ENCODE measurements at places on chromosomes 3 and 15.

- no peak for DNase-seq
Observed at GRCh38 chr3:17990390-17990789, 248.0 kb upstream of the TBC1D5 start.

GRCh38 chr3:141644931-141645330 is 93.2 kb upstream of the RNF7 start:
- peak; percentile 37 for DNase-seq

GRCh38 chr15:84819291-84819768 is 2.2 kb downstream of the ALPK3 start:
- no peak for DNase-seq

- DNase-seq = no peak
Observed at GRCh38 chr3:136979684-136980083, 21.9 kb downstream of the IL20RB start.

- no peak for DNase-seq
Observed at GRCh38 chr3:43391621-43392020, 105.3 kb downstream of the SNRK start.

GRCh38 chr3:45585371-45585770 is 9.2 kb upstream of the LIMD1 start:
- no peak for DNase-seq

- DNase-seq = no peak
Observed at GRCh38 chr3:40009991-40010390, 200.6 kb downstream of the MYRIP start.

- DNase-seq = no peak
Observed at GRCh38 chr3:21441821-21442220, 309.2 kb downstream of the ZNF385D start.

GRCh38 chr3:39166932-39167532 is 13.6 kb upstream of the CSRNP1 start:
- DNase-seq = no peak

DNA sequence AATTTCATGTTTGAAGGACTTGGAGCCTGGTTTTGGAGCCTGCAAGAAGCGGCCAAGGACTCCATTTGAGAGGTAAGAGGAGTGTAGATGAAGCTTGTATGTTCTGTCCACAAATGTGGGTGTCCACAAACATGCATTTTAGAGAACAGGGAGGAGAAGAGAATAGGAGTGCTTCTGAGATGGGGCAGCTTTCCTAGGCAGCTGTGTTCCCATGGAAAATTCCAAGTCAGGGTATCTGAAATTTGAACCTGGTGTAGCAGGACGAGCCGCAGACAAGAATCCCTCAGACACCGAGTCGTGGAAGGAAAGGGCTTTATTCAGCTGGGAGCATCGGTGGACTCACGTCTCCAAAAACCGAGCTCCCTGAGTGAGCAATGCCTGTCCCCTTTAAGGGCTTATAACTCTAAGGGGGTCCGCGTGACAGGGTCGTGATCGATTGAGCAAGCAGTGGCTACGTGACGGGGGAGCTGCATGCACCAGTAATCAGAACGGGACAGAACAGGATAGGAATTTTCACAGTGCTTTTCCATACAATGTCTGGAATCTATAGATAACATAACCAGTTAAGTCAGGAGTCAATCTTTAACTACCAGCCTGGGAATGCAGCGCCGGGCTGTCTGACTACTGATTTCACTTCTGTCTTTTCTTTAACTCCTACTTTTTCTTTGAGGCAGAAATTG is 71.4 kb upstream of the WDR72 start:
- DNase-seq = no peak

DNA sequence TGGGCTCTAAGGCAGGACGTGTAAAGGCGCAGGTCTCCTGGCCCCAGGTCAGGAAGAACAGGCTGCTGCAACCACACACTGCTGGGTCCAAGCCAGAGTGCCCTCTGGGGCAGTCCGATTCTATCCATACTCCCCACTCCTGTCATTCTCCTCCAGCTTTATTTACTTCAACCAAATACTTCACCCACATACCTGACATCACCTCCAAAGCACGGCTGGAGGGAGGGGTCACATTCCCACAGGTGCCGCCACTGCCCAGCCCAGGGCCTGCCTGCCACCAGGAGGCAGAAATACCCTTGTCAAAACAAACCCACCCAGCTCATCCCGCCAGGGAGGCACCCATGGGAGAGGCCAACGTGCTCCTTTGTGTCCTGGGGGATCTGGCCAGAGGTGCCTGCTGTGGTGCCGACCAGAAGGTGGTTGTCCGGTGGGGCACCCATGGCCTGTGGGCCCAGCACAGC is 100.4 kb downstream of the DAPK2 start:
- DNase-seq = no peak

GRCh38 chr3:67534594-67534993 is 119.8 kb downstream of the SUCLG2 start:
- no peak for DNase-seq

- DNase-seq = no peak
Observed at GRCh38 chr15:99169769-99170311, 65.0 kb downstream of the SYNM start.

DNA sequence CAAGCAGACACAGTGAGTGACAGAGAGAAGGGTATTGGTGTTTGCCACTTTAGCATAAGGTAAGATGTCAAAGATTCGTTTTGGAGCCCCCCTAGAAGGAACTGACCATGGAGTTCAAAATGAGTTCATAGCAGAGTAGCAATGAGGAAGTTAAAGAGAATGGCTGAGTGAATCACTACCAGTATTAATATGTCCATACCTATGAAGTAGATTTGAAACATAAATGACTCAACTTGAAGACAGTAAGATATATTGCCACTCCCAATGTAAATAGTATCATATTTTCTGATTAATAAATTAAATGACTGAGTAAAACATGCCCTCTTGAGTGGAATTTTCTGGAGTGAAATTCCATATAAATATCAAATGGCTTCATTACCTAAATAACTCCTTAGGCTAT is 675.1 kb downstream of the NLGN1 start:
- DNase-seq = no peak

- no peak for DNase-seq
Observed at GRCh38 chr3:39879581-39879980, 70.2 kb downstream of the MYRIP start.

- no peak for DNase-seq
Observed at GRCh38 chr3:312160-312733, 115.7 kb downstream of the CHL1 start.

GRCh38 chr15:63474810-63475316 is 29.5 kb upstream of the USP3 start:
- DNase-seq = no peak

GRCh38 chr15:71807125-71807629 is 3.2 kb upstream of the NR2E3 start:
- no peak for DNase-seq

DNA sequence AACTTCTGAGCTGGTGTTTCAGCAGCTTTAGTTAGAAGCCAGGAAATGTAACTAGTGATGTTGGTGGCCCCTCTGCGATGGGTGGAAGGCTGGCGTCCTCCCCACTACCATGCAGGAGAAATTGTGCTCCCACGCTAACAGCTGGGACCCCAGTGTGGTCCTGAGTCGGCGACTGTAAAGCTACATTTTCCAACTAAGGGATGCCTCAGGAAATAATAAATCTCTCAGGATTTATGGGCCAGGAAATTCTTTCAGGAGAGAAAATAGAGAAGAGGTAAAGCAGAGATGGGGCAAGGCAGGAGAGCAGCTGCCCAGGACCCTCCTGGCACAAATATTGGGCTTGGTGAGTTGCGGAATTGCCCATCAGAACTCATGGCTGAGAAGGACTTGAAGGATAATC is 186.9 kb downstream of the OPA1 start:
- no peak for DNase-seq

DNA sequence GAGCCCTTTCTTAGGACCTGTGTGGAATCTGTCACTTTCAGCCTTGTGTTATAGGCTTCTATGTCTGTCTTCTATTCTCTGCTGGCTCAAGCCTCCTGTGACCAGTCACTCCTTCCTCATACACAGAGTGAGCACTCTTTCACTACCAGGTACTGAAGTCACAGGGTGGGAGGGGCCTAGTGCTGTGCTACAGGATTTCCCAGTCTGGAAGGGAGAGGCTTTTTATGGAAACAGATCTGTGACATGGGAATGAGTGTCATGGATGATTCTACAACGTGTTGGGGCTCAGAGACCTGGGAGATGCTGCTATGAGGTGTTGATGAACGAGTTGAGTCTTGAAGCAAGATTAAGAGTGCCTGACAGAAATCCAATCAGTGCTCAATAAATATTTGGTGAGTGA is 100.5 kb downstream of the PDCD6IP start:
- DNase-seq = no peak

GRCh38 chr3:114608293-114608692 is 314.5 kb downstream of the TIGIT start:
- DNase-seq = no peak

DNA sequence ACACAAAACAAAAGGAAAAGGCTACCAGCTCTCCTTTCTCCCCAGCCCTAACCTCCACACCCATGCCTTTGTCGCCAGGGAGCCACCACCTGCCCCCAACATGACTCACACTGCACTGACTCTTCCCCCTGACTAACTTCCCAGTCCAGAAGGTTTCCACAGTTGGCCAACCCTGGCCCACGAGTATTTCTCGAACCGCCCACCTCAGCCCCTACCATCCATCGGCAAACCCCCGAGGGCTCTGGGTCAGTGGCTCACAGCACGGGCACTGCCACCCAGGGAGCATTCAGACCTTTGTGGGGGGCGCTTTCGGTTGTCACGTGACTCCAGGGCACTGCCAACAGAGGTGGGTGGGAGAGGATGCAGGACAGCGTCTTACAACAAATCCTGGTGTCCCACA is 152.3 kb downstream of the LRRC28 start:
- DNase-seq = no peak

DNA sequence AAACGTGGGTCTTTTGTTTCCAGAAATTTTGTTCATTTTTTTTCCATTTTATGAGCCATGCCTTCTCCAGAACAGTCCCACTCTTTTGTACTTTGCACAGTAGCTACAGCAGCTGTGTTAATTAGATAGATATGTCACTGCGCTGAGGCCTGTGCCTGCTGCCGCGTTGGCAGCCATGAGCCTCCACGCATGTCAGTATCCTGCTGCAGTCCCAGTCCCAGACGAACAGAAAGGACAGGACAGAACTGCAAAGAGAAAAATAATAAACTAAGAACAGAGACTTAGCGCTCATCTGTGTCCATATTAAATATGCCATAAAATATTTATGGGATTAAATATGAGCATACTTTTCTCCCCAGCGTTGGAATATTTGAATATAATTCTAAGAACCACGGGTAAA is 442.4 kb upstream of the RARB start:
- DNase-seq = no peak

DNA sequence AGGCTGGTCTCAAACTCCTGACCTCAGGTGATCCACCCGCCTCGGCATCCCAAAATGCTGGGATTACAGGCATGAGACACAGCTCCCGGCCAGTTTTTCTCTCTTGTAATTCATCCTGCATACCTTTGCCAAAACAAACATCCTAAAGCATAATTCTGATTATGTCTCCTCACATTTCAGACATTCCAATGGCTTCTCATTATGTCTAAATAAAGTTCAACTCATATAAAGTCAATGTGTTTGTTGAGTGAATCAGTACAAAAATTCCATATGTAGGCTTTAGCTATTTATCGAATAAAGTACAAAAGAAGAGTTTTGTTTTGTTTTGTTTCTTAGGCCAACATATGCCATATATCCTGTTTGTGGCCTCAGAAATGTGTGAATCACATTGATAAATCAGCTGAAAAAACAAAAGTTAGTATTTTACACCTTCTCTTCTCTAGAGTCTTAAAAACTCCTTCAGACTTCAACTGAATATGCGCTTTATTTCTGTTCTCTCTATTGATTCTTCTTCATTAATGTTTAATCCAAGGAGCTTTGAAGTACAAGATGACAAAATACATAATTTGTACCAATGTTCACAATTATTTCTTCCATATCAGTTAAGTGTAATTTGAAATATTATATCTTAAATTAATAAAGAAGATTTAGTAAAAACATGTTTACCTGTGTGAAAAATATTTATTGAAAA is 165.8 kb downstream of the MECOM start:
- no peak for DNase-seq

DNA sequence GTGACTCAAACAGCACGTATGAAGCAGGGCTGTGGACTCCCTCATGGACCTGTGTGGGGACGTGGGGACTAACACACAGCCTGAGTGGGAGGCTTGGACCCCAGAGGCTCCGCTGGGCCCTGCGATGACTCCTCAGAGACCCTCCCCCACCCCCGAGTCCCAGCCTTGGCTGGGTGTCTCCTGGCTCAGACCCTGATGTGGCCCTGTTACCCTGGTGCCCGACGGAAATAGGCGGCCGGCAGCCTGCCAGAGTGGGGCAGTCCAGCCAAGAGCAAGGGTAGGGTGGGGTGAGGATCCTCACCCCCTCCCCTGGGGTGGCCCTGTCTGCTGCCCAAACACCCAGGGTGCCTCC is 15.3 kb downstream of the TNK2 start:
- no peak for DNase-seq

GRCh38 chr15:70605606-70606410 is 157.6 kb downstream of the UACA start:
- no peak for DNase-seq

GRCh38 chr15:92083190-92083589 is 229.7 kb downstream of the SLCO3A1 start:
- no peak for DNase-seq

DNA sequence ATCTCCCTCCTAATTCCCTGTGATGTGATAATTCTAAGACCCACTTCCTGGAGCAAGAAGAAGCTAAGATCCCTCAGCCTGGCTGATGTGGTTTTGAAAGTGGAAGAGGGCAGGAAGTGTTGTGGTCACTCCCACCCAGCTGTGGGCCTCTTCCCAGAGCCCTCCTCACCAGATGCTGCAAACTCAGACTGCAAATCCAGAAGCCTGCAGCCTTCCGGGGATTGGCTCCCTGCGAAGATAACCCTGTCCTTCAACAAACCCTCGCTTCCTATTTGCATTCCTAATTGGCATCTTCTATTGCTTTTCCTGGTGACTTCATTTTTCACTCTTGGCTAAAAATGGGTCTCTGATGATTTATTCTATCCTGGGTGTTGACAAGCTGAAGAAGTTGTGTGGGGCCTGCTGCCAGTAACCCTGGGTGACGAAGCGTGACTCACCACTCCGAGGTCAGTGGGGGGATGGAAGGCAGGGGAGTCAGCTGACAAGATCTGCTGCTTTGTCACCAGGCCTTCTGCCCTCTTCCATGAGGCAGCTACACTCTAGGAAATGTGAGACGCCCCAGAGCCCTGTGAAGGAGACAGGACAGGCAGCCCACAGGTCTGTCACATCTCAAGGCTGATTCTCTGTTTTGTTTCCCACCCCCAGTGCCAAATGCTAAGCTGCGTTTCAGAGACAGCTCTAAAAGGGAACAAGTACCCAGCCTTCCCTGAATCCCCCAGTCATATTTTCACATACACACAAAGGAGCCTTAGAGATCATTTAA is 99.7 kb upstream of the LIPC start:
- peak; percentile 70 for DNase-seq

DNA sequence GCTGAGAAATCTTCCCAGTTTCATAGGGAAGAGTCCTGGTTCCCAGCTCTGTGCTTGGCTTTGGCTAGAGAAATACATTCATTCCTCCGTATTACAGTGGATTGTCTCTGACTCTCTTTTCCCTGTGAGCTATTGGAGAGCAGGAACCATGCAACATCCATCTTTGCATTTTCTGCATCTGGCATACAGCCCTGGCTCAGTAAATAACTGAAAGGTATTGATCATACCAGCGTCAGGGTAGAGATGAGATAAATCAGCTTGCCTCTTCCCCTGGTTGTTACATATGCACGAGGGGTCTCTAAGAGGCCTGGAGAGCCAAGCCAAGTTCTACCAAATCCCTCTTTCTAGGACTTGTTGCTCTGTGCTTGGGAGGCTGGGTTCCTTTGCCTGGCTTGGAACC is 35.2 kb downstream of the FOXB1 start:
- no peak for DNase-seq

Measured in activated T-helper 1 cell treated with anti-CD3 and anti-CD28 coated beads, Interleukin-2, amount 50 U/mL, for 16 hours (primary cell).